ENCODE measurements at places on chromosomes 4 and X. TPM values are rescaled to one million over a fixed set of nuclear protein-coding genes. Genes with fewer than 3 reads are reported as not detected.
A peak's percentile ranks its signal among the peaks of the same experiment; 100 is the strongest.

GRCh38 chr4:5710961-5711478, at the start of gene EVC:
EVC (plus strand) TSS chr4:5711201; CDS start chr4:5711381, 180 bp downstream.
- no peak for DNase-seq

DNA sequence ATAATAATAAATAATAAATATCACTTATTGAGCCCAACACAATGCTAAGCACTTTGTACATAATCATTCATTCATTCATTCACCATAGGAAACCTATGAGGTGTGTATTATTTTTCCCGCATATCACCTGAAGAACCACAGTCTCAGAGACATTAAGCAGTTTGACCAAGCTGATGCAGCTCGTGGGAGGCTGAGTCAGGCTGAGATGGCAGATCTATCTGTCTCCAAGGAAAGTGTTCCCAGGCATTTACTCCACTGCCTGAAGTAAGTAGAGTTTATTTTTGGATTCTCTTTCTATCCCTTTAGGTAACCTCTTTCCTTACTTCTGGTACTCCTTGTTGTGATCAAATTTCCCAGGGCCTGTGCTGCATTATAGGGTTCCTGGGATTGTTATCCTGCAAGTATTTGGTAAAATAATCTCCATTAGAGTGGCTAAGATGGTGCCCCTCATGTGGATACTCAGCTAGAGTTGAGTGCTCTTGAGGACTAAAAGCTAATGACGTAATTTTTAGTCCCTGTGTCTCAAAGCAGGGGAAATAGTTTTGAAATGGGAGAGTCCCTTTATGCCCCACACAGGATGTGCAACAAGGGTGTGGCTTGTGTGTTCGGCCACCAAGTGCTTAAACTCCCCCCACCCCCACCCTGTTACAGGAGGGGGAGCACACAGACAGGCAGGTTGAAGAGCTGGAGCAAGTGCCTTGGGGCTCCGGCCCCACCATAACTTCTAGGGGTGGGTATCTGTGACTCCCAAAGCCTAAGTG, 467.0 kb downstream of the STIM2 start:
- no peak for DNase-seq

- DNase-seq = no peak
Observed at GRCh38 chr4:62806816-62807215, 1602.4 kb downstream of the TECRL start.

DNA sequence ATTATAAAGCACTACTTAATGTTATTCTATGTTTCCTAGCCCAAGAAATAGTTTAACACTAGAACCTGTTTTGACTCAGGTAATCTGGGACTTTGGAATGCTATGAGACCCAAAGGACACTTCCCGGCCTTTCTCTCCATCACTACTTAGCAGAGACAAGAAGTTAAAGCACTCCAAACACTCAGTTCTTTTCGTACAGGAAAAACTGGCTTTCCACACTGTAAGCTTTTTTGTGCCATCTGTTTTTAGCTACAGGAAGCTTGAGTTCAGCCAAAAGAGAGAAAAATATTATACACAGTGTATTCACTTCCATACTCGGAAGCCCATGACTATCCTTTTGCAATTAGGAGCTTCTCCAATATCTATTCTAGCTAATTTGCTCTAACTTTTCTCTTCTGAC, 7.9 kb upstream of the FGF13 start:
- DNase-seq = no peak

- peak; percentile 45 for DNase-seq
Observed at GRCh38 chr4:184250795-184251669, 33.4 kb upstream of the ENPP6 start.

DNA sequence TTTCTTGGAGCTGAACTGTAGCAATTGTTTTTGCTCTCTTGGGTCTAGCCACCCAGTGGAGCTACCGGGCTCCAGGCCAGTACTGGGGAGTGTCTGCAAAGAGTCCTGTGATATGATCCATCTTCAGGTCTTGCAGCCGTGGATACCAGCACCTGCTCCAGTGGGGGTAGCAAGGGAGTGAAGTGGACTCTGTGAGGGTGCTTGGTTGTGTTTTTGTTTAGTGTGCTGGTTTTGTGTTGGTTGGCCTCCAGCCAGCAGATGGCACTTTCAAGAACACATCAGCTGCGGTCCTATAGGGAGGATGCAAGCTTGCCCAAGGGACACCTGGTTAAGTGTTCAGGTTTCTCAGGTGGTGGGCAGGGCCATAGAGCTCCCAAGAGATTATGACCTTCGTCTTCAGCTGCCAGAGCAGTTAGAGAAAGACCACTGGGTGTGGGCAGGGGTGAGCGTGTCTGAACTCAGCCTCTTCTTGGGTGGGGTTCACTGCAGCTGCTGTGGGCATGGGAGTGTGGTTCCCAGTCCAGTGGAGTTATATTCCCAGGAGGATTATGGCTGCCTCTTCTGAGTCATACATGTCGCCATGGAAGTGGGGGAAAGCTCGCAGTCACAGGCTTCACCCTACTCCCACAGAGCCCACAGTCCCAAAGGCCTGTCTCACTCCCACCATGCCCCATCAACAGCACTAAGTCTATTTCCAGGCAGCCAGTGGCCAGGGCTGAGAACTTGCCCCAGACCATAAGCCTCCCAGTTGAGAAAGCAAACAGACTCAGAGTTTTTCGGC, 811.6 kb downstream of the GLUD2 start:
- no peak for DNase-seq

DNA sequence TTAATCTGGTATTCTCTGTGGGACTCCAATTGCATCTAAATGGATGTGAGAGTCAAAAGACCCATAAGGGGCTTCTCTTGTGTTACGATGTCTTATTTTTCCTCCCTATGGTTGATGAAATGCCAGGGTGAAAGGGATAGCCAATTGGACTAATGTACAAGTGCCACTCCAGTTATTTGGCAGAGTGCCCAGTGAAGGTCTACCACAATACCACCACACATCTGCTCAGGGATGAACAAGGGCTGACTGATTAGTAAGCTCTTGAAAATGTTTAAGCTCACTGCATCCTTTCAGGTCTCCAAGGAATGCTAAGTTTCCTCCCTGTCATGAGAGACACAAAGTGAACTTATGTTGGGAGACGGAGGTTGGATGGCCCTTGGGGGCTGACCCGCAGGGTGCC, 57.8 kb downstream of the HEPH start:
- DNase-seq = no peak

DNA sequence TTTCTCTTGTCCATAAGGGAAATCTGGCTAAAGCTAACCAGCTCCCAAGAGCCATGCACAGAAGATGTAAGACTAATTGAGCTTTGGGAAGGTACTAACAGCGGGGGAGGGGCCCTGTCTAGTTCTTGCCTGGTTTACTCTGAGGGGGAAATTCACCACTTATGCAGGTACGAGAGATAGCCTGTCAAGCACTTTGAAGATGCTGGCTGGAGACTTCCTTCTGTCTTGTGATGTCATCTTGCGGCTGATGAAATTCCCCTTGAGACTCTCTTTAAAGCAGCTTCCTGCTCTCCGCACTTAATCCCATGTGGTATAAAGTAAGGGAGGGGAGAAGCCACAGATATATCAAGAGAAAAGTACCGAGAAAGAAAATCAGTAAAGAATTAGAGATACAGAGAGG, 345.3 kb downstream of the MAPK10 start:
- DNase-seq = no peak

GRCh38 chr4:122861172-122861943, 34.7 kb downstream of the FGF2 start:
- no peak for DNase-seq

DNA sequence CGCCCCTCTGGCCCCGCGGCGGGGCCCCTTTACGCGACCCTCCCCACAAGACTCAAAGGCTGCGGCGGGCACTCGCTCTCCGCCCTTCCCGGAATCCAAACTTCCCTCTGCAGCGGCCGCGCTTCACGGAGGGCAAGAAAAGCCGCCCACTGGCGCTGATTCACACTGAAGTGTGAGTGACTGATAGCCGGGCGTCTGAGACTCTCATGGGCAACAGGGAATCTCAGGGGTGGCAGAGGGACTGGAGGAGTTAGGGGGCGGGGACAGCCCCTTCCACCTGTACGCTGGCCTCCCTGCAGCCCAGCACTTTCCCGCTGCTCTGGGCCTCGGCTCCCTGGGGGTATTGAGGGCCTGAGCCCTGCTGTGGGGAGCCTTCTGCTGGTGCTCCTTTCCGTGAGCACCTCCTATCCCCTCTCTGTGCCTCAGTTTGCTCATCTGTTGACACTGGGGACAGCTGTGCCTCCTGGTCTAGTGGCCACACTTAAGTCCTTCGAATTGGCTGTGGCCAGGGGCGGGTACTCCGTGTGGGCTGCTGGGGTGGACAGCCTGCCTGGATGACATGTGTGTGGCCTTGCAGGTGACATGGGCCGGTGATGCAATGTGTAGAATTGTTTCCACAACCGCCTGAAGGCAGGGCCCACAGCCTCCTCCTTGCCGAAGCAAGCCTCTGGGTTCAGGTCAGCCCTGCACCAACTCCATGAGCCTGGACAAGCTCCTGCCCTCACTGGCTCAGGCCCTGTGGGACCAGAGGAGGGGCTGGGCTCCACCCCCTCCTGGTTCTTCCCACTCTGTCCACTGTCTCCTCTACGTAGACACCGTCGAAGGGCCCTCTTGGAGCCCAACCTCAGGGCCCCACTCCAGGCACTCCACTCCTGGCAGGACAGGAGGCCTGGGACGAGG, 951 bp downstream of the SH3BP2 start:
- peak; percentile 58 for DNase-seq

DNA sequence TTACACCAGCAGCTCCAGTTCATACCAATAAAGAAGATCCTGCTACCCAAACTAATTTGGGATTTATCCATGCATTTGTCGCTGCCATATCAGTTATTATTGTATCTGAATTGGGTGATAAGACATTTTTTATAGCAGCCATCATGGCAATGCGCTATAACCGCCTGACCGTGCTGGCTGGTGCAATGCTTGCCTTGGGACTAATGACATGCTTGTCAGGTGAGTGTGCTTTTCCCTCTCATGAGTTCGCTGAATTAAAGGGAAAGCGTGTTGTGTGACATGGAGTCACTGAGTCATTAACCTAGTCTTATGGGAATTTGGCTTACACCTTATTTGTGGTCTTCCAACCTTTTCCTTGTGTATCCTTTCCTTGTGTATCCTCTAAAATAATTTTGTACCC, 15.9 kb downstream of the TMEM165 start:
- no peak for DNase-seq

- DNase-seq = no peak
Observed at GRCh38 chr4:84401701-84402306, 97.3 kb downstream of the NKX6-1 start.

- no peak for DNase-seq
Observed at GRCh38 chrX:47690175-47690574, 31.2 kb upstream of the UXT start.

DNA sequence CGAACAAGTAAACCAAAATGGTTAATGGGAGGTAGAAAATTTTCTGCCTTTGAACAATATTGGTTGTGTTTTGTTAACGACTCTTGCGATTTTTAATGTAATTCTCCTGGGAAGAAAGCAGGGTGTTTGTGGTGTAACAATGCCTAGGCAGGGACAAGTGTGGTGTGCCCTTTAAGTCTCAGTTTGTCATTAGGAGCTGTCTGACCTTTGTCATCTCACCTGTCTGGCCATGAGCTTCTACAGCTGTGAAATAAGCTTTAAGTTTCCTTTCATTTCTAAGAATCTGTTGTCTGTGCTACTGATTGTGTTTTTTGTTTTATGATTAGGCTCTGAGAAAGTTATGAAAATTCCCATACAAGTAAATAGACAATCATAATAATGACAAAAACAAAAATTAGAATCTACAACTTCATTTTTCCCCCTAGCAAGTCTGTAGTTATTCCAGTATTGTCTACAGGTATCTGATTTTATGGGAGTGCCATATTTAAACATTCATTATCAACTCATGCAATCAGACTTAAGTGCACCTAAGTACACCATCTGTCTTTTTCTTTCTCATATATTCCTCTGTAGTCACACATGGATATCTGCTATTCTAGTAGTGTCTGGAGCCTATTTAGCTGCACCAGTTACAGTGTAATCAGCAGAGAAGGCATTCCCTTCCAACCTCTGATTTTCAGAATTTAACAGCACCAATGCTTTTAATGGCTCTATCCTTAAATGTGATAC, 203.5 kb downstream of the PPARGC1A start:
- no peak for DNase-seq

GRCh38 chr4:2066011-2066551, 7.0 kb downstream of the NAT8L start:
- peak; percentile 19 for DNase-seq

DNA sequence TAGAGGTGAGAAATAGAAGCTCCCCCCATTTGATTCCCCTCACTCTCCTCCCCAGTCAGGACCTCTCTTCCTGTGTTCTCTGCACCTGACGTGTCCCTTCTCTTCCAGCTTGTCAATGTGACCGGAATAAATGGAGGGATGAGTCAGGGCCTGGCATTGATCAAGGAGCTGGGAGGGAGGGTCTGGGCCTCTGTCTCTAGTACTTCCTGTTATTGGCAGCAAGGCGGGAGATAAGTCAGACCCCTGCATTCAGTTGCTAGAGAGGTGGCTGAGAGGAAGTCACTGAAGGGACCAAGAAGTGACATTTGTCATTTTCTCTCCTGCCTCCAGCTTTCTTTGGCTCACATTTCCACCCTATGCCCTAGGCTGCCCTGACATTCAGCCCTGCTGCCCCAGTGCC, 35.1 kb upstream of the ZNF41 start:
- no peak for DNase-seq

Gene KCND1
- 5.9 TPM for total RNA-seq

Gene F11
- not detected for total RNA-seq

Gene GLUD2
- total RNA-seq = 0.25 TPM

Gene CORIN
- 0.39 TPM for total RNA-seq

Gene BMP3
- total RNA-seq = not detected

Gene SH3TC1
- total RNA-seq = 14.8 TPM

Data from activated naive CD8-positive, alpha-beta T cell treated with anti-CD3 and anti-CD28 coated beads, Interleukin-2, amount 10 ng/mL, durations not matched to agents 7 days and 5 days (primary cell).